ENCODE measurements at places on chromosomes 7 and 10.

GRCh38 chr10:7102084-7102483 lies 308.8 kb downstream of the SFMBT2 start:
- DNase-seq, result no peak

GRCh38 chr7:158450476-158451124 lies 137.0 kb downstream of the PTPRN2 start:
- no peak for DNase-seq

- no peak for DNase-seq
Observed at GRCh38 chr7:140982508-140982907, 32.2 kb downstream of the MRPS33 start.

DNA sequence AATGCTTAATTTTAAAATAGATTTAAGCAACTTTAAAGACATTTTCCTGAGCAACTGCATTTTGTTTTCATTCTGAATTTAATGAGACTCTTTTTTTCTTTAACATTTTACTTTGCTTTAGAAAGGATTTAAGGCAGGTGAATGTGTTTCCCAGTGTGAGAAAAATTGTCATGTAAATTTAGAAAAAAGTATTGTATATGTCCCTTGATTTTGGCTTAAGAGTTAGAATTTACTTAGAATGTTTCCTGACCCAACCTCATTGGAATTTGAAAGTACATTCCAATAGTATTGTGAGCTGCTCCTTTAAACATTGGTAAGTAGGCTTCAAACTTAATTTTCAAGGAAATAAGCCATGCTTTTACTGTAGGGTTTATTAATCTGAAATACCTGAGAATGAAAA lies 110.2 kb downstream of the PTEN start:
- DNase-seq, result peak; percentile 8

GRCh38 chr7:17486835-17487234 lies 188.4 kb downstream of the AHR start:
- DNase-seq, result no peak

DNA sequence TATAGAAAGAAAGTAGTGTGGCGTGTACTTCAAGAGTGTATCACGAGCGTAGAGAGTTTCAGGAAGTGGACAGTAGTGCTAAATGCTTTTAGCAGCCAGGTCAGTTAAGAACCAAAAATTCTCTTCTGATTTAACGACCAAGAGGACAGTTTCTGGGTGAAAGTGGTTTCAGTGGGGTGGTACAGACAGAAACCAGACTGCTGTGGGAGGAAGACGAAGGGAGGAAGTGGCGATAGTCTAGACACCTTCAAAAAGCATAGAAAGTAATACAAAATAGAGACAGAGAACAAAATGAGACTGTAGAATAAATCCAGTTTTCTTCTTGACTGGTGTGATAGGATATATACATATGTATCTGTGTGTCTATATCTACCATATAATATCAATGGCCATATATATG lies 93.5 kb downstream of the MBL2 start:
- DNase-seq, result no peak
